B cell (primary cell): ENCODE measurements at places on chromosomes 7 and 10.

- DNase-seq, result no peak
Measured at GRCh38 chr10:104327745-104328645, 10.3 kb downstream of the ITPRIP start.

DNA sequence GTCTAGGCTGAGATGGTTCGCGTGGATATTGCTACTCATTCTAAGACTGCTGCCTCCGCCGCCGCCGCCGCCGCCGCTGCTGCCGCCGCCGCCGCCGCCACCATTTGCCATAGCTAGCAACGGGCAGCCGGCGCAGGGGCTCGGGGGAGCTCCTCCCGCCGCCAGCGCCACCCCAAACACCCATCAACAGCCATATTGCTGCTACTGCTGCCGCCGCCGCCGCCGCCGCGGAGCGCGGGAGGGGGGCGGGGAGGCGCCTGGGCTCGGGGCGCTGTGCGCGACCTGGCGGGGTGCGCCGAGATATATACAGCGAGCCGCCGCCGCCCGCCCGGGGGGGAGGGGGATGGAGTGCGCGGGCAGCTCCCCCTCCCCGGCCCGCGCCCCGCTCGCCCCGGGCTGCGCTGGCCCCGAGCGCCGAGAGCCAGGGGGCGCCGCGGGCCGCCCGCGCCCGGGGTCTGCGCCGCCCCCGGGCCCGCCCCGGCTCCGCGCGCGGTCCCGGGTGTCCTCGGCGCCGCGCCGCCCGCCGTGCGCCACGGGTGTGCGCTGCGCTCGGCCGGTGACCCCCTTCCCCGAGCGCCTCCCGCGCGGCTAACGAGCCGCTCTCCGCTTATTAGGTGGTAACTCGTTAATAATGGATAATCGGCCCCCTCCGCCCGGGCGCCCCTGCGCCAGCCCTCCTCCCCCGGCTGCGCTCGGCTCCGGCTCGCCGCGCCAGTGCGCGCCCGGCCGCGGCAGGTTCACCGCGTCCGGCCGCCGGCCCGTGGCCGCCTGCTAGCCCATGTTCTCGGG is at the start of gene KCNMA1:
Gene KCNMA1, minus strand, starts transcription at position 277 of the 789 bp plus-strand sequence.
- DNase-seq, result peak; percentile 62

- DNase-seq, result no peak
Measured at GRCh38 chr7:107689553-107689952, 28.9 kb downstream of the SLC26A4 start.

DNA sequence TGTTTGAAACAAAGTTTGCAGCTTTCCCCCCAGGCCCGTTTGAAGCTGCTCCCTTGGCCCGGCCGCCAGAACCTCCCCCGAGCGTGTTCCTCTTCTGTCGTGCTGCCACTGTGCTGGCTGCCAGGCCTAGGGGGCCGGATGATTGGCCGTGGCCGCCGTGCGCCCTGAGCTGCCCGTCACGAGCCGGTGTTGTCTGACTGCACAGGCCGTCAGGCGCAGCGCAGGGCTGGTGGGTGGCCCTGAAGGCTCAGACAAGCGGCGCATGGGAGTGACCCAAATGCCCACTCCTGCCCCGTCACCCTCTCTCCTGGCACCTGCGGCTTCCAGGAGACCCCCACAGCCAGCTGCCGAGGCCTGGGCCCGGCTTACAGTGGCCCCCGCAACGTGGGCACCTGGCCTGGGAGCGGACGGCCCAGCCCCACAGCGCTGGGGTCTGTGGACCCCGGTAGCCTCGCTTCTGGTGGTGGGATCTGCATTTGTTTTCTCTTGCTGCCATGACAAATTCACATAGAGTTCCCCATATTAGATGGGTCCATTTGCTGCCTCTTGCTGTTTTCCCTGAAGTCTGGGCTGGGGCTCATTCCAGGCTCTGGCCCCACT is 13.1 kb downstream of the JAKMIP3 start:
- no peak for DNase-seq

DNA sequence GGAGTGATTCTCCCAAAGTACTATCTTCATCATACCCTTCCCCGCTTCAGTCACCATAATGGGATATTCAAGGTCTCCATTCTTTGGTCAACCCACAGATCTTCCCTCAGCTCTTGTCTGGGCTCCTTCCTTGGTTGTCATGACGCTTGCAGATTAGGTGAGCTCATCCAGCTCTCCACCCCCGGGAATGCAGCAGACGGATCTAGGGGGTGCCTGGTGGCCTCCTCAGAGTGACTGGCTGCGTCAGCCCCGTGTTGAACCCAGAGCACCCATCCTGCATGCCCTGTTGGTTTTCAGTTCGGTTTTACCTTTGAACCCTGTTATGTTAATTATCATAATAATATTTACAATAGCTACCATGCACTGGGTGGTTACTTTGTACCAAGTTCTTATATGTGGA is 6.4 kb downstream of the NEURL1 start:
- DNase-seq, result no peak

DNA sequence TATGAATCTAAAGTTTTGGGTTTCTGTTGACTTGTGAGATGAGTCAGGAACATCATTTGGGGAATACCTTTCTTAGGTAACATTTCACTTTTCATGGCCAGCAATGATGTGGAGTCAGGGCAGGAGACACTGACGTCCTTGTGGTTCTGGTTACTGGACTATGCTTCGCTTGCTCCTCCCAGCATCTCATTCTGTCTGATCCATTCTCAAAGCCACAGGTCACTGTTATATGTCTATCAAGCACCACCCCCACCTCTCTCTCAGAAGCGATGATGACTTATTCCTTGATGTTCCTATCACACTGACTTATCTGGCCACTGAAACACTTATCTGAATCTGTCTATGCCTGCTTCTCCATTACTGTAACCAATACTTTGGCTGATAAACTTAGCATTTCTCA is 51.6 kb downstream of the TES start:
- DNase-seq, result no peak

- no peak for DNase-seq
Measured at GRCh38 chr10:23608926-23609325, 170.1 kb downstream of the OTUD1 start.

- DNase-seq, result no peak
Measured at GRCh38 chr10:1243486-1244234, 187.5 kb downstream of the WDR37 start.

DNA sequence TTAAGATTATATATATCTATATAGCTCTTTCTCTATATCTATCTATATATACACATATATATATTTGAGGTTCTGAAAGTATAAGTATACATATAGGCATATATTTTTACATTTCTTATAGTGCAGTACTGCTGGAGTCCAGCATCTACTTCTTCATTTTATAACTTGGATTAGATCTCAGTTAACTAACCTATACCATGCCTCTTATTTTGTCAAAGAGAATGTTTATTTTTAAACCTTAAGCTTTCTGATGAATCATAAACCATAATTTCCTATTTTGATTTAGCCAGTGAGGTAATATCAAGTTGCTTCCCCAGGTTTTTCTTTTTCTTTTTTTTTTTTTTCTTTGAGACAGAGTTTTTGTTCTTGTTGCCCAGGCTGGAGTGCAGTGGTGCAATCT is 8.1 kb downstream of the ZNF32 start:
- DNase-seq, result no peak

- no peak for DNase-seq
Measured at GRCh38 chr7:19623676-19624075, 85.2 kb downstream of the POLR1F start.

GRCh38 chr7:151272877-151273276 is 24.4 kb upstream of the SMARCD3 start:
- no peak for DNase-seq

GRCh38 chr7:116810267-116811116 is 51.9 kb upstream of the CAPZA2 start:
- no peak for DNase-seq

DNA sequence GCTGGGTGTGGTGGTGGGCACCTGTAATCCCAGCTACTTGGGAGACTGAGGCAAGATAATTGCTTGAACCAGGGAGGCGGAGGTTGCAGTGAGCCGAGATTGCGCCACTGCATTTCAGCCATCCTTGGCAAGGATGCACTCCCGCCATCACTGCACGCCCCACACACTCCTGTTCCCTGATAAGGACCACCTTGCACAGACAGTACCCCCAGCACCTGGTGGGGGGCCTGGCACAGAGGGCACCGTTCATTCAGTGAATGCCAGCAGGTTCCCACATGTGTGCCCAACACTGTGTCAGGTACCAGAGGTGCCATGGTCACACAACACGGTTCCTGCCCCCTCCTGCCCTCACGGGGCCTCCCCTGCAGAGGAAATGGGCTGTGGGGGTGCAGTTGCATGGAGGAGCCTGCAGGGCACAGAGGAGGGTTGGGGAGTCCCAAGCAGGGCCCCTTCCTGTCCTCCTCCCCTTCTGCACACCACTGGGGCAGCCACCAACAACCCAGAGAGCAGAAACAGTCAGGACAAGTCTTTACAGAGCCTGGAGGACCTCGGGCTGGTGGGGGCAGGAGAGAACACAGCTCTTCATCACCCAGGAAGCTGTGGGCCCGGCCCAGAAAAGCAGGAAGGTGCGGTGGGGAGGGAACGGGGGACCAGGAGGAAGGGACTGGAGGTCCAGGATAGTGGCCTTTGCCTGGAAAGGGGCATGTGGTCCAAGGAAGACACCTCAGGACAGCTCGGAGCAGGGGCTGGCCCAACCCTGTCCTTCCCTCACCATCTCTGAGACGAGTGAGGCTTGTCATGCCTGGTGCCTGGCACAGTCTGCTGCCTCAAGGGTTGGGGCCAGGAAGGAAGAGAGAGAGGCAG is 7.1 kb downstream of the CRYGN start:
- peak; percentile 29 for DNase-seq

GRCh38 chr10:29670761-29671160 is 36.0 kb upstream of the SVIL start:
- DNase-seq, result no peak
